ENCODE measurements at places on chromosomes 2 and 18.

DNA sequence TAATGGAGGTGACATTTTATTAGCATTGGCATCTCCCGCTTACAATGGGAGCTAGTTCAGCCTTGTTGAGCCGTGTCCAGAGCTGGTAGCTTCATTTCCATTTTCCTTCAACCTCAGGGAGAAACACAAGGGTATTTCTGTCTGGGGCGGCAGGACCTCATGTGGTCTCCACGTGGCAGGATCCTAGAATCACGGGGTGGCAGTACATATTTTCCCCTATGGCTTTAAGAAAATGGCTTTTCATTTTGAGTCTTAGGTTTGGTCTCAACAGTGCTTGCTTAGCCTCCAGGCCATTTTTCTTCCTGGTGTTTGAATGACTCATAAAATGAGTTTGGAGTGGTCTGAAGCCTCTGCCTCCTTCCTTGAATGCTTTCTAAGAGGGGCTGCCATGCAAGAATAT is 20.3 kb downstream of the CABLES1 start:
- DNase-seq = no peak

GRCh38 chr2:120520929-120521912 is 175.3 kb downstream of the INHBB start:
- no peak for DNase-seq

GRCh38 chr2:38603402-38604290 is 918 bp upstream of the HNRNPLL start:
- peak; percentile 78 for DNase-seq

GRCh38 chr2:217901835-217902378 is 100.9 kb downstream of the TNS1 start:
- DNase-seq = no peak

- no peak for DNase-seq
These were observed 84.5 kb downstream of the PRPF40A start for GRCh38 chr2:152632736-152633135.

DNA sequence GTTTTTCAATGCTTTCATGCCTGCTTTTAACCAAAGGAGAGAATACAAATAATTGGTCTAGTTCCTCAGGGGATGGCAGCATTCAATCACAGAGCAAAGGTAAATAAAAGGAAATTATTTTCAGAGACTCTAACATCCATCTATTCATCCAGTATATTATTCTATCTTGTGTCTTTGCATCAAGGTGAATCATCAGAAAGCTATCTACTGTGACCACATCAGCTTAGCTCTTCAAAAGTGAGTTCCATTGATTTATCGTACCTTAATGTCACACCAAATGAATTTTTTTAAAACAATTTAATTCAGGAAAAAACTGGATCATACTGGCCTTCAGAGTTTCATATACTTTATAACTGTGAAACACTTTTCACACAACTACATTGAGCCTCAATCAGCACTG is 66.1 kb downstream of the CHN1 start:
- DNase-seq = no peak

DNA sequence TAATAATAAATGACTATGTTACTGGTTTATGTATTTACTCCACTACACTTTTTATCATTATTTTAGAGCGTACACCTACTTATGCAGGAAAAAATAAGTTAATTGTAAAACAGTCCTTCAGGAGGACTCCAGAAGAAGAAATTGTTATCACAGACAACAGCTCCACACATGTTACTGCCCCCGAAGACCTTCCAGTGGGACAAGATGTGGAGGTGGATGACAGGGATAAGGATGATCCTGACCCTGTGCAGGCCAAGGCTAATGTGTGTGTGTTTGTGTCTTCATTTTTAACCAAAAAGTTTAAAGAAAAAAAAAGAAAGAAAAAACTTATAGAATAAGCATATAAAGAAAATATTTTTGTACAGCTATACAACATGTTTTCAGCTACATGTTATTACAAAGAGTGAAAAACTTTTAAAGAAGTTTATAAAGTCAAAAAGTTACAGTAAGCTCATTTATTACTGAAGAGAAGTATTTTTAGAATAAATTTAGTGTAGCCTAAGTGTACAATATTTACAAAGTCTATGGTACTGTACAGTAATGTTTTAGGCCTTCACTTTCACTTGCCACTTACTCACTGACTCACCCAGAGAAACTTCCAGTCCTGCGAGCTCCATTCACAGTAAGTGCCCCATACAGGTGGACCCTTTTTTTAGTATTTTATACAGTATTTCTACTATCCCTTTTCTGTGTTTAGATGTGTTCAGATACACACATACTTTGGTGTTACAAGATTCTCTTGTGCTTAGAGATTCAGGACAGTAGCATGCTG is 7.5 kb downstream of the TGFBRAP1 start:
- no peak for DNase-seq

DNA sequence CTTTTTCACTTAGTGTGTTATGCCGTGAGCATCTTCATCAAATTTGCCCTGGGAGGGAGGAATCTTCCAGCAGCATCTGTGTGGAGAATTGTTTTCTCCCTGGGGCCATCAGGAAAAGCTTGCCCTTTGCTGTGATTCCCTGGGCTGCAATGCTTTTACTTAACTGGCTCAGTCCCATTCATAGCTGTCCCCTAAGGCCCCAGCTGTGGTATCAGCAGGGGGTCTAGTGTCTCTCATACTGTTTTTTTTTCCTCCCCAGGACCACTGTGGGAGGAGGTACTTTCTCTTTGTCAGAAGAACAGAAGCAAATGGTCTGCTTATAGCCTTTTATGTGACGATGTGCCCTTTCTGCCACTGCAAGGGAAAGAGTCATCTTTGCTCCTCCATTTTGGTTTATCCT is 176.8 kb upstream of the CELF4 start:
- DNase-seq = no peak

DNA sequence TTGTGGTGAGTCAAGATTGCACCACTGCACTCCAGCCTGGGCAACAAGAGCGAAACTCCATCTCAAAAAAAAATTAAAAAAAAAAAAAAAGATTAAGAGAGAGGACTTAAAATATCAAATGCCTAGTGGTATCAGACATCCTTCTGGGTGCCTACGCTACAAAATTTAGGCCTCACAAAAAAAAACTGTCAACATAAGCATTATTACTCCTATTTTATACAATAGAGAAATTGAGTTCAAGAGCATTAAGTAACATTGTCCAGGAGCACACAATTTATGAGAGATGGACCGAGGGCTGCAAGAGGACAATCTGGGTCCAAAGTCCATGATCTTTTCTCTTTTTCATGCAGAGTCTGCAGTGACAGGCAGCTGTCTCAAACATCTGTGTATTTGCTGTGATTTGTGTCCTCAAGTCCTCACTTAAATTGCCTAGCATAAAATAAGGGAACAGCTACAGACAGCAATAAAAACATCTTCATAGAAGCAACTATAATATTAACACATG is 62.4 kb downstream of the OSR1 start:
- DNase-seq = no peak

GRCh38 chr2:239873656-239874635 is 151.2 kb downstream of the NDUFA10 start:
- no peak for DNase-seq

GRCh38 chr2:168424112-168424951 is 31.7 kb upstream of the CERS6 start:
- no peak for DNase-seq

- DNase-seq = no peak
These were observed 12.5 kb upstream of the REG1B start for GRCh38 chr2:79100285-79100684.
